ENCODE measurements at places on chromosomes 3 and 15. TPM values are rescaled to one million over a fixed set of nuclear protein-coding genes. Genes with fewer than 3 reads are reported as not detected.

Gene GPR149
- not detected for total RNA-seq

Gene PIGBOS1
- 6.6 TPM for total RNA-seq

Gene ALG1L2
- not detected for total RNA-seq

Gene CAMP
- total RNA-seq, result not detected

Gene AGTR1
- total RNA-seq, result 2.8 TPM

Gene ERICH6
- not detected for total RNA-seq

Gene CCRL2
- not detected for total RNA-seq

Data from bronchus fibroblast of lung (primary cell).